ENCODE measurements at places on chromosomes 4 and X. TPM values are rescaled to one million over a fixed set of nuclear protein-coding genes. Genes with fewer than 3 reads are reported as not detected.

The PRDM8 gene
- 15.0 TPM for total RNA-seq

The UBE2D3 gene
- 347 TPM for total RNA-seq

The GPRASP1 gene
- total RNA-seq: 12.8 TPM

- no peaks in the 10 kb centered on the region for H3K36me3 ChIP-seq
- H3K27me3 ChIP-seq: no peaks in the 10 kb centered on the region
- H3K4me1 ChIP-seq: no peaks in the 10 kb centered on the region
- no peak overlapping the region for H3K4me3 ChIP-seq
- no peak for DNase-seq
These were observed 15.8 kb downstream of the LIN54 start for GRCh38 chr4:82994834-82995233.

GRCh38 chr4:82371497-82371896 is 2.3 kb downstream of the HNRNPD start:
- no peaks in the 10 kb centered on the region for H3K36me3 ChIP-seq
- H3K4me3 ChIP-seq: peak overlapping the region; percentile 89
- no peak for DNase-seq

- DNase-seq: no peak
- no peaks in the 10 kb centered on the region for H3K27me3 ChIP-seq
- peaks cover 14% of the 10 kb centered on the region for H3K4me1 ChIP-seq
- peak overlapping the region; percentile 45 for H3K27ac ChIP-seq
- no peak overlapping the region for H3K4me3 ChIP-seq
These were observed 115.8 kb upstream of the INPP4B start for GRCh38 chr4:142961866-142962265.

DNA sequence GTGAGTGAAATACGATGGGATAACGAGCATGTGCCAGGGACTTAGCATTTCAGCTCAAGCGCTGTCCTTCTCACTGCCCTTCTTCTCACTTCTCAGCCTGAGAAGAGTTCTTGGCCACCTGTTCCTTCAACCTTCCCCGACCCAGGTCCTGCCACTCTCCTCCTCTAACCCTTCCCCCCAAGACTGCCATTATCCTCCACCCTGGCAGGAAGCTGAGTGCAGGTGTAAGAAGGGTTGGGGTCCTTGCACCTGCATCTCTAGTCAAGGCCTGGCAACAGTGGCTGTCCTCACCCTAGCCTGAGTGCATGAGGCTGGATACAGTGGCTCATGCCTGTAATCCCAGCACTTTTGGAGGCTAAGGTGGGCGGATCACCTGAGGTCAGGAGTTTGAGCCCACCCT is 19.9 kb upstream of the STIM2 start:
- no peak overlapping the region for H3K27ac ChIP-seq
- no peaks in the 10 kb centered on the region for H3K27me3 ChIP-seq
- H3K4me3 ChIP-seq: no peak overlapping the region
- no peaks in the 10 kb centered on the region for H3K4me1 ChIP-seq
- H3K36me3 ChIP-seq: no peaks in the 10 kb centered on the region

DNA sequence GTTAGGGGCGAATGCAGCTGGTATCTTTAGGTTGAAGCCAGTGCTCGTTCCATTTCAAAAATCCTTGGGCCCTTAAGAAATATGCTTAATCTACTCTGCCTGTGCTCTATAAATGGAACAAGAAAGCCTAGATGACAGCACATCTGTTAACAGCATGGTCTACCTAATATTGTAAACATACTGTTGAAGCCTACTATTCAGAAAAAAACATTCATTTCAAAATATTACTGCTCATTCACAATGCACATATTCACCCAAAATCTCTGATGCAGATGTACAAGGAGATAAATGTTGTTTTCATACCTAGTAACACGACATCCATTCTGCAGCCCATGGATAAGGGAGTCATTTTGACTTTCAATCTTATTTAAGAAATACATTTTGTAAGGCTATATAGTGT is 106.6 kb downstream of the TBC1D19 start:
- H3K27me3 ChIP-seq: no peaks in the 10 kb centered on the region
- H3K36me3 ChIP-seq: peaks cover 11% of the 10 kb centered on the region
- no peak overlapping the region for H3K27ac ChIP-seq
- DNase-seq: no peak
- H3K4me1 ChIP-seq: no peaks in the 10 kb centered on the region

All from vagina (tissue), 2 donors.